ENCODE measurements at places on chromosomes 7 and 10. TPM values are rescaled to one million over a fixed set of nuclear protein-coding genes. Genes with fewer than 3 reads are reported as not detected.

The FERD3L gene
- total RNA-seq, result not detected

The CYP2C8 gene
- total RNA-seq, result 0.07 TPM

The OR2A42 gene
- not detected for total RNA-seq

- DNase-seq, result no peak
Observed at GRCh38 chr7:101625031-101625791, 3.9 kb downstream of the MYL10 start.

GRCh38 chr7:19465861-19466260, 243.0 kb downstream of the POLR1F start:
- no peak for DNase-seq

GRCh38 chr10:110859206-110859972, 12.3 kb upstream of the PDCD4 start:
- no peak for DNase-seq

DNA sequence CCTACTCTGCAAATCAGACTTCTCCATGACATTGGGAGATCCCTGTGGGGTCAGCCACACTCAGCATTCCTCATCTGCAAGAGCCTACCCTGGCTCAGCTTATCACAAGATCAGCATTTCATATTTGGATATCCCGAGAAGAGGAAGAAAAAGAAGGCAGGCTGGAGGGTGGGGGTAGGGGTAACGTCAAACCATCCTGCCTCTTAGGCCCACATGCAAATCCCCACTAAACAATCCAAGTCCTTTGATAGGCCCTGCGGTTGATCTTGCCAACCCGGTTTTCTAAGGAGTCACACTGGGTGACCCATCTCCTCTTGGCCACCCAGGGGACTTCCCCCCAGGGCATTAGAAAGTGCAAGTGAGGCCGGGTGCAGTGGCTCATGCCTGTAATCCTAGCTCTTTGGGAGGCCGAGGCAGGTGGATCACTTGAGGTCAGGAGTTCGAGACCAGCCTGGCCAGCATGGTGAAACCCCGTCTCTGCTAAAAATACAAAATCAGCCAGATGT, 128.0 kb upstream of the CALN1 start:
- no peak for DNase-seq

DNA sequence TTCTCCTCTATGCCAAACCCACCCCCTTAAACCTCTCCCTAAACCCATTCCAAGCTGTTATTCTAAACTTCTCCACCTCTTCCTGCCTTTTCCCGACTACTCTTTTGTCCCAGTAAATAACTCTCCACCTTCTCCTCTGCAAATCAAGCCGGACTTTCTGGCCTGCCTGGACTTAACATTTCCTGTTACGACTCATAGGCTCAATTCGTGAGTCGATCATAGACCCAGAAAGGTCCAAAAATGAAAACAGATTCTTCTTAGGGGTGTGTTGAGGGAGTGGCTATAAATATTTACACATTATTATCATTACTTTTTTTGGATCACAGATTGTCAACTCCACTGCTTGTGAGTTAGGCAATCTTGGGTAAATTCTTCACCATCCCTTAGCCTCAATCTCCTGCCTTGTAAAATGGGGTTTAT, 59.0 kb upstream of the HABP2 start:
- no peak for DNase-seq

- peak; percentile 7 for DNase-seq
Observed at GRCh38 chr10:50470345-50470744, 153.4 kb downstream of the SGMS1 start.

GRCh38 chr10:47277352-47278151, 22.4 kb upstream of the GDF10 start:
- no peak for DNase-seq

GRCh38 chr7:25967278-25968204, 184.5 kb upstream of the NFE2L3 start:
- DNase-seq, result no peak

DNA sequence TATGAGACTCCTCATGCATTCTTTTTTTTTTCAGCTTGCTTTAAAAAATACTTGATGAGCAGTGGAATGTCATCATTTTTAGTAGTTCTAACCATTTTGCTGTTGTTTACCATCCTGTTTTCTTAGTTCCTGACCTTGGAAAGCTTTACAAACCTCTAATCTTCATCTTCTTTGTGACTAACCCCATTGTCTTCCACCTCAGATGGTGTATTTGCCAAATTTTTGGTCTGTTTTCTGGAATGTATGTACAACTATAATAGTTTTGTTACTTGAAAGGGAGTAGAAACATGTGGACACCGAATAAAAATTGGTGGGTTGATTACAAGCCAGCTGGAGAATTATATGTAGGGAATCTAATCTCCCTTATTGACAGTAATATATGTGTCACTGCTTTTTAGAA, 172.7 kb downstream of the SND1 start:
- DNase-seq, result no peak

DNA sequence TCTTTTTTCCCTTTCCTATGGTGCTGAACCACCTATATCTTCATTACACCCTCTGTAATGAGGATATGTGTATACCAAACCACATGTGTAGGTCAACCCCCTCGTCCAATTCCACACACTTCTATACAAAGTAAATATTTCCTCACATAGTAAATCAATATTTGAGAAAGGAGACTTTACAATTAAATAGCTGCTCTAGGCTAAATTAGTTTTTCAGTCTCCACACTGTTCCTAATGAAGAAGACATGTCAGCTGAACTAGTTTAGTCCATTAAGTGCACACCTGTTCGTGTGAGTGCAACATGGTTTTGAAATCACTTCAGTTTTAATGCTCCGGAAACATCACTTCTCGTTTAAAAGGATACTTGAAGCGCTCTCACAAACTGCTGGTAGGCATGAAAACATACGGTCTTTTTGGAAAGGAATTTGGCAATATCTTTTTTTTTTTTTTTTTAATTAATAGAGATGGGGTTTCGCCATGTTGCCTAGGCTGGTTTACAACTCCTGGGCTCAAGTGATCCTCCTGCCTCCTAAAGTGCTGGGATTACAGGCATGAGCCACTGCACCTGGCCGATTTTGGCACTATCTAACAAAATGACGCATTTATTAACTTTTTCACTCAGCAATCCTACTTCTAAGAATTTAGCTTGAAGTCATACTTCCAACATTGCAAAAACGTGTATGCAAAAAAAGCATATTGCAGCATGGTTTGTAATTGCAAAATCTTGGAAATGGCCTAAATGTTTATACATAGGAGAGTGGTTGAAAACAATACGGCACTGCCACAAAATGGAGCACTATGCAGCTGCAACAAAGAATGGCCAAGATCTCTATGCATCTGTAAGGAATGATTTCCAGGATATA, 2.1 kb upstream of the XRCC2 start:
- no peak for DNase-seq

DNA sequence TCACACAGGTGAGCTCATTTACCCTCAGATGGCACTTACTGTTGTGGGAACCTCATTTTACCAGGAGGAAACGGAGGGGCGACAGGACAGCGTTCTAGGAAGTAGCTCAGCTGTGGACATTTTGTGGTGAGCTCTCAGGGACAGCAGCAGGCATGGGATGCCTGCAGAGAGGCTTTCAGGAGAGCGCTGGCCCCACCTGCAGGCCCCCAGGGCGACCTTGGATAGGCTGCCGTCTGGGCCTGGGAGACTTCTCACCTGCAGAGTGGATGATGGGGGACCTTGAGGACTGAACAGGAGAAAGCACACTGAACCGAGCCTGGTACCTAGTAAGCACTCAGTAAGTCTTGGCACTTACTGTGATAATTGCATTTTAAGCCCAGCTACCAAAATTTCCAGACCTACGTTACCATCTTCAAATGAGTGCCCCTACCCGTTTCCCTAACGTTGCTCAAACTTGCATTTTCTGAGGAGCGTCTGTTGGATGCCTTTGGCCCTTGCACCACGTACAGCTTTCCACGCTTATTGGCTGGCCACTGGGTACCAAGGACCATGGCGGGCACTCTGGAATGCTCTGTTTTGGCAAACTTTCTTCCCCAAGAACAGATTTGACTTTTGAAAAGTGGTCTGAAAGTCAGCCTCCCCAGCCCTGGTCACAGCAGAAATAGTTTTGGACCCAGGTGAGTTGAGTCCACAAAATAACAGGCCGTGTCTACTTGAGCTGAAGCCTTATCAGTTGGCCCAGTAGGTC, 223.4 kb downstream of the EBF3 start:
- DNase-seq, result no peak

DNA sequence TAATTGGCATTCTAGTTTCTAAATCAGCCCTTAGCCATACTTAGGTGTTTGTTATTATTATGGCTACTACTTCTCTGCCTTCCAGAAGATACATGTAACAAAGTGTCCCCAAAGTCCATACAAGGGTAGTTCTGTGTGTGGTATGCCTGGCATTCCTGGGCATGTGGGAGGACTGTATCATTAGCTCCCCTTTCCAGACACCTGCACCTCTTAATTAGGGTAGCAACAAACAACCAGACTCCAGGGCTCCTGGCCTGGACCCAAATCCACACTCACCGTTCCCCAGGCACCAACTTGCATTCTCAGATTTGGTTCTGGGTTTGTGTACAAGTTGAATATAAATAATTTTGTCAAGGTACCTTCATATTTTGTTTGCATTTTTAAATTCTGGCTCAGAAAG, 15.5 kb upstream of the CALD1 start:
- no peak for DNase-seq

GRCh38 chr7:133112335-133112734, 30.4 kb upstream of the CHCHD3 start:
- no peak for DNase-seq

DNA sequence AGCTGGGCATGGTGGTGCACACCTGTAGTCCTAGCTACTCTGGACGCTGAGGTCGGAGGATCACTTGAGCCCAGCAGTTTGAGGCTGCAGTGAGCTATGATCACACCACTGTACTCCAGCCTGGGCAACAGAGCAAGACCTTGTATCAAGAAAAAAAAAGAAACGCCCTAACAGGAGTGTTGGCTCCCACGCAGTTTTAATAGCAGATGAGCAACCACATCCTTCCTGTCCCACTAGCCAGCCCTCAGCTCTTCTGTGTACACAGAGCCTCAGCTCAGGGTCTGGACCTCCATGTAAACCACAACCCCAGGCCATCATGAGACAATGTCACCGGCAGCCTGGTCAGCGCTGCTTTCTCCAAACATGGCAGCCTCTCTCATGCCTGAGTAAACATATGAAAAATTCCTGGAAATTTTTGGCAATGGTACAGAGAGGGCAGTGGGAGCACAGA, 108.2 kb downstream of the PIP4K2A start:
- DNase-seq, result no peak

Measured in epithelial cell of proximal tubule (primary cell).